Right forelimb (tissue), 1 donor: ENCODE measurements at places on chromosomes 5 and 9.

DNA sequence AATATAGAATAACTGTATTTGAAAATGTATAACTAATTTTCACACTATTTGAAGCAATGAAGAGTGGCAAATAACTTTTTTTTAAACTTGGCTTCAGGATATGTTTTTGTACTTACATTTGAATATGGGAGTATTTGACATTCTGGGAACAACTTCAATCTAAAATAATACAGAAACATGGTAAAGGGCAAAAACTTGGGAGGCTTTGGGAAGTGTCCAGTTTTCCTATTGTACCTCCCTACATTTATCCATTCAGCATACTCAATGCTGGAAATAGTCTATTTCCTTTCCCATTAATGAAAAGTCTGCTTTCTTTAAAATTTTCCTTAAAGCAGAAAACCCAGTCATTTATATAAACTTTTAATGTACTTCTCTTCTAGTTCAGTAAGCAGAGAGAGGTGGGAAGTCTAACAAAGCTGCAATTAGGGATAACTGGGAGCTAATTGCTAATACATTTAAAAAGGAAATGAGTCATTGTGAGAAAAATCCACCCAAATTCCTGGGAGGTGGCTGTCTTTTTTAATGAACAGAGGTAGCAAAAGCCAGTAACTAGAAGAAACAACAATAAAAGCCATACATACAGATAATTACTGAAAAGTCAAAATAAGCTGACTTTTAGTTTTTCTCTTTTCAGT is 128.8 kb downstream of the FBN2 start:
- DNase-seq = no peak

GRCh38 chr9:34891386-34891785 is 66.7 kb upstream of the PHF24 start:
- no peak for DNase-seq

DNA sequence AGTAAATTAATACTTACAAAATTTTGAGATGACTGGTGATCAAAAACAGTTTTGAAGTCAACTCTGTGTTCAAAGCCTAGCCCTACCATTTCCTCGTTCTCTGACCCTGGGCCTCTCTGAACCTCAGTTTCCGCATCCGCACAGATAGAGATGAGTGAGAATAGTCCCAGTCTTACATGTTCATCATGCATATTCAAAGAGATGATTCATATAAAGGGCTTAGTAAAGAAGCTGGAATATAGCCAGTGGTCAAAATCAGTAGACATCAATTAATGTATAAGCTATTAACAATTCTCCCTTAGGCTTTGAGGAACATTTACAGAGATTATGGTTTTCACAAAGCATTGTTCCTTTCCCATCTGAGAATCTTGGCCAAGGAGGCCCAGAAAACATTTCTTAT is 250.6 kb downstream of the SPOCK1 start:
- no peak for DNase-seq

GRCh38 chr5:78211052-78211451 is 83.4 kb downstream of the AP3B1 start:
- no peak for DNase-seq

DNA sequence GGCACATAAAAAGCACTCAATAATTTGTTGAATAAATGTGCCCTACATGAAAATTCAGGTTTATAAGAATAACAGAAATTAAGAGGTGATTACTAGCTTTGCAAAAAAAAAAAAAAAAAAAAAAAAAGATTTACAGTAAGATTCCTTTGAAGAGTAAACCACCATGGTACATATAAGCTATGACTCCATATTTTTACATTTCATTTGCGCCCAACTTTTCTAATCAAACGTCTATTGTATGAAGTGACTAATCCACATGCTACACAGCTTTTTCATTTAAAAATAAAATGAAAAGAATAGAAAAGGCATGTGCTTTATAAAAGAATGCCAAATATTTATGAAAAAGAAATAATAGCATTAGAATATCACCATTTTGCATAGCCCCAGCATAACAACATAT is at the start of gene PLAC8L1:
Gene PLAC8L1 (minus strand): TSS at position 101 of the 400 bp plus-strand sequence. CDS start 1,266 bp downstream, outside the sequence.
- no peak for DNase-seq

- no peak for DNase-seq
Observed at GRCh38 chr5:116303340-116303739, 218.5 kb downstream of the COMMD10 start.

DNA sequence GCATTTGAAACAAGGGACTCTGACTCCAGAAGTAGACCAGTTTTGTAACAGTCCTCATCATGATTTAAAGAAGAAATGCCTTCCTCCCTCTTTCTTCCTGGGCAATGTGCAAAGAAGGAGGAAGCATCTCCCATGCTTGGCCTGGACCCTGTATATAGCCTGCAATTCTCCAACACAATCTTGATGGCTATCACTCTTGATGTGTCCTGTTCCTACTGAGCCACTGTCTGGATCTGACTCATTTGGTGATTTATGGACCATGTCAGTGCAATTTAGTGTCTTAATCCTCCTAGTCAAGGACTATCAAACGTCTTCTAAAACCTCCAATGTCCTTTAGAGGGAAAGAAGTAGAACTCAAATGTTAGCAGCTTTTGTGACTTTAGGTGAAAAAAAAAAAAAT is 697.3 kb downstream of the TLR4 start:
- DNase-seq = no peak

- no peak for DNase-seq
Observed at GRCh38 chr5:14587150-14587549, 5.6 kb downstream of the OTULINL start.

DNA sequence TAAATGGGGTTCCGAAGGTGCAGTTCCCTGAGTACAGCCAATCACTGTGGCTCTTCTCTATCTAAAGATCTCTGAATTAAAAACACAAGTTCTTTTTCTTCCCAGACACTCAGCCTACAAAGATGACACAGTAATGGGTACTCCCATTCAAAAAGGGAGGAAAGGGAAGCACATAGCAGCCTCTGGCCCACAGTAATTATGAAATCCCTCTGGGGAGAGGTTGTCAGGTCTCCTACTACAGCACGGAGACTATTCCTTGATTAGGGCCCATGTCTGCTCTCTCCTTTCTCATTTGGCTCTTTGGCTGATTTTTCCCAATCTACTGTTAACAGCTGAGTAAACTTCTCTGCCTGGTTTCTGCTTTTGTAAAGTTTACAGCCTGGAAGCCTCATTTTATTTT is 62.0 kb upstream of the RANBP3L start:
- DNase-seq = no peak

DNA sequence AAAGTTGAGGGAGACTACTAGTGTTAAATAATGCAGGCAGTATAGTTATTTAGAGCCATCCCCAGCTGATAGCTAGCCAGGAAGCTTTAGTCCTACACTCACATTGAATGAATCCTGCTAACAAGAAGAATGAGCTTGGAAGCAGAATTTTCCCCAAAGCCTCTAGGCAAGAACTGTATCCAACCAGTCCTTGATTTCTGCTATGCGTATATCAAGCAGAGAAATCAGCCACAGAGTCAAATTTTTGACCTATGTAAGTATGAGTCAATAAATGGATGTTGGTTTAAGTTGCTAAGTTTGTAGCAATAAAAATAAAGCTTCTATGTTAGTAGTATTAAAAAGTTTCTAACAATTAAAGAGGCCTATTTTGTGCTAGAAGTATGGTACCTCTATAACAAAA is 672.1 kb upstream of the CHD1 start:
- no peak for DNase-seq
